ENCODE measurements at places on chromosomes 5 and 9.

DNA sequence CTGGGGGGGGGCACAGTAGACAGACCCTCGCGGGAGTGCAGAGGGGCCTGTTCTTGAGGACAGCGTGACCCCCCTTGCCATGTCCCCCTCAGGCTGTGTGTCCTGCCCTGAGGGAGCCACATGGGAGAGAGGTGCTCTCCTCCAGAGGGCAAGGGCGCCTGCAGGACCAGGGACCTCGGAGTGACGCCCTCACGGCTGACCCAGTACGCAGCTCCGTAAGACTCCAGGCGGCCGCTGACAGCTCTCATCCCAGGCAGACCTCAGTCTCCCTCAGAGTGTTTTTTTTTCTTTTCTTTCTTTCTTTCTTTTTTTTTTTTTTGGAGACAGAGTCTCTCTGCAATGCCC lies 27.3 kb downstream of the EXD3 start:
- DNase-seq: no peak

DNA sequence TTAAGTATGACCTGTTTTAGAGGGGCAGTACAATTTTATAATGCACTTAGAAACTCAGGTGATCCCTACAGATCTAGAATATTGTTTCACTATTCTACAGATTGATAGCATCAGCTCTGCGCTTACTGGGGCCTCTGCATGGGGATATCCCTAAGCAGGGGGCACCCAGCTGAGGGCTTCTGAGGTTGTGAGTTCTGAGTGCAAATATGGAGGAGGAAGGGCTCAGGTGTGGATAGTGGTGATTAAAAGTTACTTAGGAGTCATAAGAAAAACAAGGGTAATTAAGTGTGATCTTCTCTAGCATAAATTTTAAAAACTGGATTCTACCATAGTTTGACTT lies 274.4 kb downstream of the EFNA5 start:
- DNase-seq: no peak

- no peak for DNase-seq
Observed at GRCh38 chr9:128226412-128226801, 23.2 kb downstream of the DNM1 start.

DNA sequence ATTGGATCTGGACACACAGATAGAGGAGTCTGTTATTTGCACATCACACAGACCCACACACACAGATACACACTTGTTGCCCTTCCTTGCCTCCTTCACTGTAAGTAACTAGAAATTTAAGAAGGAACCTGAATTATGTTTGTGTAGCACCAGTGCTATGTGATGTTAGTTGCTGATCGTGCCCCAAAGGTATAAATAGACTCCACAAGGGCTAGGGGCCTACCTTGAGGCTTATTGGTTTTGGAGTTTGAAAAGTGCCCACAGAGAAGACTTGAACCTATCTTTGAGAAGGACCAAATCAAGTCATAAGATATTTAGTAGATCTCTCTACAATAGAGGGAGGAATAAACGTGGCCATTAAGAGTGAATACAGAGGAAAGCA lies 8.8 kb upstream of the TGFBI start:
- DNase-seq: no peak

DNA sequence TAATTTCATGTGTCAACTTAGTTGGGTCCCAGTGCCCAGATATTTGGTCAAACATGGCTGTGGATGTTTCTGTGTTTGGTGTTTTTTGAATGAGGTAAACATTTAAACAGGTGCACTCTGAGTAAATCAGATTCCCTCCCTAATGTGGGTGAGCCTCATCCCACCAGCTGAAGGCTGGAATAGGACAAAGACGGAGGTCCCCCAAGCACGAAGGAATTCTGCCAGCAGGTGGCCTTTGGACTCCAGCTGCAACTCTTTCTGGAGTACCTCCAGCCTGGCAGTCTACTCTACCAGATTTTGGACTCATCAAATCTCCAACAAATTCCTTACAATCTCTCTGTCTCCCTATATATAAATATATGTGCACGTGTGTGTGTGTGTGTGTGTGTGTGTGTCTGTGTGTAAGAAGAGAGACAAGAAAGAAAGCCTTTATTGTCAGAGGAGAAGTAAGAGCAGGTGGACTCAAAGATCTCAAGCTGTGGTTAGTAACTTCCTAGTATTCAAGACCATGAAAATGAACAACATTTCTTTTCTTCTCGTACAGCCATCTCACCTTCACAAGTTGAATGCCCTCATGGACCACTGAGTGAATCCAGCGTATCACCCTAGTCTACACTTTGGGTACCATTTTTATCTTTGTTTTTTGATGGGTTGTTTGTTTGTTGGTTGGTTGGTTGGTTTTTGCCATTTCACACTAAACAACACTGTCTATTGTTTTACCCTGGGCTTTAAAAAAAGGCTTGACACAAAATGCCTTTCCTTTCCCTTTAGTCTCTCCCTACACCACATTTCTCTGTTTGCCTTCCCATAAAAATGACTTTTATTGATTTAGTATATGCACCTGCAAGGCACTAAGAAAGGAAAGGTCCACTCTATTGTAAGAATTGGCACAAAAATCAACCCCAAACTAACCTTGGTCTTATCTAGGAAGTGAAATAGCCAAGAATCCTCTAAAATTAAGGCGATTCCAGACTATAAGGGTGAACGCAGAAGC lies 118.7 kb downstream of the TENT4A start:
- no peak for DNase-seq

DNA sequence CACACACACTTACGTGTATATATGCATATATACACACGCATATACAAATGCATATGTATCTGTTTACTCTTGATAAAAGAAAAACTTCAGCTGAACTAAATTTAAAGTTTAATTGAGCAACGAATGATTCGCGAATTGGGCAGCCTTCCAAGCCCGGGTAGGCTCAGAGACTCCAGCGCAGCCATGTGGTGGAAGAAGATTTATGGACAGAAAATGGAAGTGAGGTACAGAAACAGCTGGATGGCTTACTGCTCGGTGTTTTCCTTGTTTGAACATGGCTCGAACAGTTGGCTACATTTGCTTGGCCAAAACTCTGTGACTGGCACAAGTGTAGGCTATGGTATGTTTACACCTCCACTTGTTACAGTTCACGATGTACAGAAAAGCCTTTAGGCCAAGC lies 239.3 kb upstream of the PRDM9 start:
- DNase-seq: no peak
